ENCODE measurements at places on chromosomes 5 and 9.

DNA sequence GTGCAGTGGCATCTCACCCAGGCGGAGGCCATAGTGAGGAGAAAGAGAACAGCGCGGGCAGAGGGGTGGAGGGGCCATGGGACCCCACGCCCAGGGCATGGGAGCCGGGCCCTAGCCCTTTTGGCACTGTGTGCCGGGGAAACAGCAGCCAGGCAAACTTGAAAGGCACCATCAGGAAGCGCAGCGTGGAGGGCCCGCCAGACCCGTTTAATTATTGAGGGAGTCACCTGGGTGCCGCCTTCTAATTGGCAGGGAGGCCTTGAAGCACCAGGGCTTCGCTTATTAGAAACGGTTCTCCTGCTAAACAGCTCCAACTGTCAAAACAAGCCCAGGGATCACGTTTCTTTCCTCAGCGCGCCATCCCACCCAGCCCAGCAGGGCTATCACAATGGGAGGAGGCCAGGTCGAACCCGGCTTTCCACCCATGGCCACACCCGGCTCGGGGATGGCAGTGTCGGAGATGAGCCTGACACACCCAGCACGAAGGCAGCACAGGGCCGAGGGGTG, 104.6 kb upstream of the SARDH start:
- DNase-seq = no peak

DNA sequence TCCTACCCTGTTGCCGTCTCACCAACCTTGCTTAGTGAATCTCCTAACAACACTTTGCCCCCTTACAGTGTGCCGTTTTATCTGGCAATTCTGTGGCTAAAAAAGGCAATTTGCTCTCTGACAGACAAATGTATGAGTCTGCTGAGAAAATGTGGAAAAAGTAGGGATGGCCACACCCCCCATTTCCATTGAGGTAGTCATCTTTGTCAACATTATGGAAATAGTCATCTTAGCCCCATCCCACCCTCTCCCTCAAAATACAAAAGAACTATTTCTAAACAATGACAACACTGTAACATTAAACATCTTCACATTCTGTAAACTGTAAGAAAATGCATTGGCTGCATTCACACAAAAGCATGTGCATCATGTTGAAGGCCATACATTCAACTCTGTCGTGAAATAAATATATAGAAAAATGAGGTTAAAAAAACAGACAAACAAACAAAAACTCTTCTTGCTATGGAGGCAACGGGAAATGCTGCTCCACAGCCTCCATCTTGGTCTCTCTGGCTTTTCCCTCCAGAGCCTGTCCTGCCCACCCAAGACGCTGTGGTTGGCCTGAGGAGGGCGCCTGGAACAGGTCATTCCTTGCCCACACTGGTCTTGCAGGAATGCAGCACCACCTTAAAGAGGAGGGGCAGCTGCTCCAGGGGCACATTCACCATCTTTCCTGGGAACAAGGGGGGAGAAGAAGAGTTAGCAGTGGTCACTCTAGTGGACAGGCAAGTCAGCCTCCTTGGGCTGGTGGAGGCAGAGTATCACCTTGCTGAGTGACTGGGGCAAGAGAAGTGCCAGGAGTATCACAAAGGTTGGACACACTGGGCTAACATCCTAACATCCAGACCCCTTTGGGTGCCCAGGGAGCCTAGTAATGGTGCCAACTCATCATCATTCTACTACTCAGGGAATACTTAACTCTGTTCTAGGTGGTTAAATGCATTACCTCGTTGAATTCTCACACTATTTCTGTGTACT, 15.2 kb upstream of the NR5A1 start:
- no peak for DNase-seq

GRCh38 chr5:20113931-20114330, 125.9 kb upstream of the CDH18 start:
- DNase-seq = no peak

DNA sequence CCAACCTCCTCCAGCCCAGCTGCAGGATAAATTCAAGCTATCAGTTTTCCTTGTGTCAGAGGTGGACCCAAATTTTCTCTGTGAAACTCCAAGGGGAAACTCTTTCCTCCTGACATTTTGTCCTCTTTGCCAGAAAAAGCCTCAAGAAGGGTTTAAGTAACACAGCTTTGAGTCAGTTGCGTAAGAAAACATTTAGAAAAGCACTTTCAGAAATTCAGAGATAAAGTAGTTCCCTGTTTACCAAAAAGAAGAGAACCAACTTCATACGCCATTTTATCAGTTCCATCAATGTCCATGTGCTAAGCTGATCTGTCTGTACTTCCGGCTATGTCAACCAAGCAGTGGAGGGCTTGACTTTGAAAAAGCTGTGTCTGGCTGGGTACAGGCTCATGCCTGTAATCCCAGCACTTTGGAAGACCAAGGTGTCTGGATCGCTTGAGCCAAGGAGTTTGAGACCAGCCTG, 19.9 kb upstream of the SUSD1 start:
- no peak for DNase-seq

GRCh38 chr9:114725930-114726329, 43.9 kb upstream of the TEX48 start:
- no peak for DNase-seq

DNA sequence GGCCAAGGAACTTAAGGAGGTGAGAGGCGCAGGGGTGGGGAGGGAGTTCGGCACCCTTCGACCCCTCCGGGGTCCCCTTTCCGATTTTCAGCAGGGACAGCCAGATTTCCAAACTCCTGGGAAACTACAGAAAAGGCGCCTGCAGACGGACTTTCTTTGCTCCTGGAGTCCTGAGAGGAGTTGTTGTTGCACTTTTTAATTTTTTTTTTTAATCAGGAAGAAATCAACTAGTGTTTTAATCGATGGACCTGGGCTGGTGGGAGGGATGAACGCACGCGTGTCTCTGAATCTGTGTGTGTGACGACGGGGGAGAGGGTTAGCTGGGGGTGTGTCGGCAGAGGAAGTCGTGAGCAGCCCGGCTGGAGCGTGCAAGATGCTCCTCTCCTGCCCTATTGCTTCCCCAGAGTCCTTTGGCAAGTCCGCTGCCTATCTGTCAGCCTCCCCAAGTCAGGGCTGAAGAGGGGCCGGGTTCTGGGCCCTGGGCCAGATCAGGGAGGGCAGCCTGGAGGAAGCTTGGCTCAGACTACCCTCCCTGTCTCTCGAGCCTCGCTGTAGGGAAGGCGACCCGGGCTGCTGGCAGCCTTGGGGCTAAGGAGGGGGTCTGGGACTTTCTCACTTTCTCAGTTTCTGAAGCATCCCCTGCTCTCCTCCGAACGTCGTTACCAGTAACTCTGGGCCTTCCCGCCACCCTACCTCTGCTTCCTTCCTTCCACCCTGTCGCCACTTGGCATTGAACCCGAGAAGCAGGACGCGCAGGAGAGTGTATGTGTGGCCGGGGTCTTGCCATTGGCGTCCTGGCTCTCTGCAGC, 731 bp downstream of the PRR16 start:
- DNase-seq = no peak

DNA sequence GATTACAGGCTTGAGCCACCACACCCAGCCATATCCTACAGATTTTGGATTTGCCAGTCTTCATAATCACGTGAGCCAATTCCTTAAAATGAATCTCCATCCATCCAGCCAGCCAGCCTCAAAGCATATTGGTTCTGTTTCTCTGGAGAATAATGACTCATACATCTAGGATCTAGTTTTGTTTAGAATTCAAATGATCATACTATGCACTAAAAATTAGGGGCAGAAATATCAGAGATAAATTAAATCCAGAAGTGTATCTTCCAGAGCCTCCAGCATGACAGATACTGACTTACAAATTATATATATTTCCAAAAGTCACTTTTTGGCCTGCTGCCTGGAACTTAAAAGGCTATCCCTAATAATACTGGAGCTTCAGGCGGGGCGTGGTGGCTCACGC, 119.1 kb upstream of the NR5A1 start:
- DNase-seq = no peak
